Stimulated activated CD8-positive, alpha-beta memory T cell treated with anti-CD3 and anti-CD28 coated beads, Interleukin-7, amount 100 ng/mL, for 48 hours (primary cell): ENCODE measurements at places on chromosomes 11 and 22.

DNA sequence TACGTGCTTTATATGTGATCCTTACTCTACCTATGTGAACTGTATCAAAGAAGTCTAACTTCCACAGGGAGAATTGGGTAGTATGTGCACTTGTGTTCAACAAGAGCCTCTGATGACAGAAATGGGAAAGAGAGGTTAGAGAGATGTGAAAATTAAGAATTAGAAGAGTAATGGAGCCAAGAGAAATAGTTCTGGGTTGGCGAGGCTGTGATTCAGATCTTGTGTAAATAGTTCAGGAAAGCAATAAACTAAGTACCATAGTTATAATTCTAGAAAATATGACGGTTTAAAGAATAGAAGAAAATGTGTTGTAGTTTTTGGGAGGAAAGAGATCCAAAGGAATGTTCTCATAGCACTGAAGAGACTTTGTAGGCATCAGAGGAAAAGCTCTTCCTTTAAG is 112.4 kb downstream of the ARHGAP42 start:
- no peak for DNase-seq

GRCh38 chr11:79273781-79274180 is 167.0 kb downstream of the TENM4 start:
- DNase-seq, result no peak

GRCh38 chr11:102469196-102469821 is 16.7 kb upstream of the TMEM123 start:
- no peak for DNase-seq

DNA sequence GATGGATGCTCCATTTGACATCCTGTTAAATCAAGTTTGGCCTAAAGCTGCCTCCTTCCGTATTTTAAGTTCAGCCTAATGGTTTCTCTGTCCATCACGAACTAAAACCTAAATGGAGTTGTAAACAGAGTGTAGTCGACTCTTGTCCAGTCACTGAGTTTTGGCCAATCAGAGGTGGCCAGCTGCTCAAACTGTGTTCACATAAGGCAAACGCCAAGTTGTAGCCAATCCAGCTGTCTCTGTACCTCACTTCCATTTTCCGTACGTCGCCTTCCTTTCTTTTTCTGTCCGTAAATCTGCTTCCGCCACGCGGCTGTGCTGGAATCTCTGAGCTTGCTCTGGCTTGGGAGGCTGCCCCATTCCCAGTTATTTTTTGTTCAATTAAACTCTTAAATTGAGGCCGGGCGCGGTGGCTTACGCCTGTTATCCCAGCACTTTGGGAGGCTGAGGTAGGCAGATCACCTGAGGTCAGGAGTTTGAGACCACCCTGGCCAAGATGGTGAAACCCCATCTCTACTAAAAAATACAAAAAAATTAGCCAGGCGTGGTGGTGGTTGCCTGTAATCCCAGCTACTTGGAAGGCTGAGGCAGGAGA is 20.7 kb upstream of the CARS1 start:
- DNase-seq, result no peak

- no peak for DNase-seq
These were observed 22.5 kb upstream of the EED start for GRCh38 chr11:86222081-86222480.

- no peak for DNase-seq
These were observed 128.3 kb downstream of the OSBP2 start for GRCh38 chr22:30823015-30823370.

DNA sequence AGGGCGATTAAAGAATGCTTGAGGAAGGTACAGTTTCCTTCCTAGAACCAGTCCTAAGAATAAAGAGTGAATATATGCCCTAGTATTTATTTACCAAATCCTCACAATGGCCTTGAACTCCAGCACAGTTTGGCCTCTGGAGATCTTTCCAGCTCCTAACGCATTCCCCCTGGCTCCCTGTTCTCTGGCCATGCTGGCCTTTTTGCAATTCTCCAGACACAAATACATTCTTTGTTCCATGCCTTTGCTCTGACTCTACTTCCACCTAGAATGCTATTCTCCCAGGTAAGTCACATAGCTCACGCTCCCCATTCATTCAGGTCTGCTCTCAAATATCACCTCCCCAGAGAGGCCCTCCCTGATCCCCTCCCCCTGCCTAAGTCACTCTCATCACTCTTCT is 3.7 kb upstream of the DGKZ start:
- DNase-seq, result no peak

DNA sequence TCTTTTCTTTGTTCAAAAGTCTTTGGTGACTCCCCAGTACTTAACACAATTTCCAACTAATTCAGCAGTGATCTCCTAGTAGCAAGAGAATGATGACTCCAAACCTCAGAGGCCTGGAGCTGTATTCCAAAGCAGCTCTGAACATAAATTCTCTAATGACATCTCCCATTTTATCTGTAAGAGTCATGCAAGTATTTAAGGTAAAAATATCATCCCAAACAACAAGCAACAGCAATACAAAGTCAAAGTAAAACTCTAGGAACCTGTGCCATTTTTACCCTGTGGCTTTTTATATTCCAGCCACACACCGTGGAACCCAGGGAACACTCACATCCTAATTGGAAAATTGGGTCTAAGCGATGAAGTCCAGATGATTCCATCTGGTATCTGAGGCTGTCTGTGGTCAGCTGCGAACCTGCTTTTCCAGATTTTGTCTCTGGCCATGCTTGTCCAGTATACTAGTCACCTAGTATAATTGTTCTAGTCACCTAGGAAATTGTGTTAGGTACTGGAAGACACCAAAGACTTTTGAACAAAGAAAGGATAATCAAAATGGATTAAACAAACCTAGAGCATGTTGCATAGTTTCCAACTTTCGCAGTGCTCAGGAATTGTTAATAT is 92.3 kb upstream of the SLC25A18 start:
- no peak for DNase-seq

DNA sequence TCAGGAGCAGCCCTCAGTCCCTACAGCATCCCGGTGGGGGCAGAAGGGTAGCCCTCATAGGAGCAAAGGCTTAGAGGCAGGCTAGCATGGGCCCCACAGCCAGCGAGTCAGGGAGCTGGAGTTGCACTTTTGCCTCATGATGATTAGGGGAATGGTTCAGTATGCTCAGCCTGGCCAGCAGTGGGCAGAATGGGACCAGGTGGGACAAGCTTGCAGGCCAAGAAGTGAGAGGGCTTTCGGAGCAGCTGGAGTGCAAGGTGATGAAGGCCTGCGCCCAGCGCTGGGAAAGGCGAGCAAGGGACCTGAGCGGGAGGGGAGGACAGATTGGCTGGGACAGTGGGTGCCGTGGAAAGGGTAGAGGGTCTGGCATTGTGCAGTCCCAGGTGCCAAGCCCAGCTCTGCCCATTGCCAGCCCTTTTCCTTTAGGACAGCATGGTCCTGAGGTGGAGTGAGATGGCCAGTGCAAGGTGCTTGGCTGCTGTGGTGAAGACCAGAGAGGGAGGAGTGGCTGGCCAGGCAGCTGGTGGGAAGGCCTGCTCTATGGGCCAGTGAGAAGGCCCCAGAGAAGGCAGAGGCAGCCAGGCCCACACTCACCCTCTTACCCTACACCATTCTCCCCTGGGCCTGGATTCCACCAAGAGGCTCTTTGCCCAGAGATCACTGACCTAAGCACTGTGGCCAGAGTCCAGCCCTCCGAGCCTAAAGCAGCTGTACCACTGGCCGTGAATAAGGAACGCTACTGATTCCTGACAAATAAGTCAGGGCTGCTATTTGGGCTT is 47.9 kb upstream of the SUSD2 start:
- no peak for DNase-seq

DNA sequence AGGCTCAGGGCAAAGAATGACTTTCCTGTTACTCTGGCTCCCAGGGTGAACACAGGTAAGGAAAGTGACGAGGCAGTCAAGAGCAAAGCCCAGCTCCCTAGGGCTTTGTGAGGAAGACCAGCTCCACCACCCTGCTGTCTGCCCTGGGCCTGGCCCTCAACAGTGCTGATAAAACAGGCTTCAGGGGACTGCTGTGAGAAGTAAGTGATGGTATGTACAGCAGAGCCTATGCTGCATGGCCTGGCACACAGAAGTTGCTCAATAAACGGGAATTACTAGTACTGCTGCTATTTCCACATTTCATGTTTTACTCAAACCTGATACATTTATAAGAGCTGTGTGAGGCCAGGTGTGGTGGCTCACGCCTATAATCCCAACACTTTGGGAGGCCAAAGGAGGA is 50.3 kb downstream of the MICAL3 start:
- no peak for DNase-seq

DNA sequence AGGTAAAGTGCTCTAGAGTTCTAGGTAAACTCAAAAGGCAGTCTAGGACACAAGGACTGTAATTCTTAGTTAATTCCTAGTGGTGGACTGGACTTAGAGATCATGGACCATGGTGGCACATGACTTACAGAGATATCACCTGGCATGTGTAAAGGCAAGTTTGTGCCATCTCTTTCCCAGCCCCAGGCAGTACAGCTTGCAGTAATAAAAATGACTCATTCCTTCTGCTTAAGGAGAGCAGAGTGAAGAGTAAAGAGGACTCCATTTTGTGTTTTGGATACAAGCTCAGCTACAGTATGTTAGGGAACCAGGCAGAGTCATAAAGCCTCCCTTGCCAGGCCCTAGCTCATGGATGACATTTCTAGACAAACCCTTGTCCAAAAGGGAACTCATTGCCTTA is 629.9 kb downstream of the JRKL start:
- no peak for DNase-seq

GRCh38 chr11:112355726-112356125 is 95.1 kb upstream of the PLET1 start:
- DNase-seq, result no peak

DNA sequence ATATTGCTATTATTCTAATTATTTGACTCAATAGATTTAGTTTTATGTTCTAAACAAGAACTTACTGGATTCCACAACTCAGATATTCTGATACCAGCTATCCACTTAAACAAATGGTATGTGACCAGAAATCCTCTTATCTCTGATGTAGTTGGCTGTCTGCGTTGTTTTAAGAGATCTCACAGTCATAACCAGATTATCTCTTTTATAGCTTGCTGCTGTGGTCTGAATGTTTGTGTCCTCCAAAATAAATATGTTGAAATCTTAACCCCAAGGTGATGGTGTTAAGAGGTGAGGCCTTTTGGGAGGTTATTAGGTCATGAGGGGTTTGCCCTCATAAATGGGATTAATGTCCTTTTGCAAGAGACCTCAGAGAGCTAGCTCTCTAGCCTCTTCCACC is 12.7 kb downstream of the ANKRD42 start:
- DNase-seq, result no peak

- no peak for DNase-seq
These were observed 75.9 kb downstream of the JAM3 start for GRCh38 chr11:134144744-134145143.

DNA sequence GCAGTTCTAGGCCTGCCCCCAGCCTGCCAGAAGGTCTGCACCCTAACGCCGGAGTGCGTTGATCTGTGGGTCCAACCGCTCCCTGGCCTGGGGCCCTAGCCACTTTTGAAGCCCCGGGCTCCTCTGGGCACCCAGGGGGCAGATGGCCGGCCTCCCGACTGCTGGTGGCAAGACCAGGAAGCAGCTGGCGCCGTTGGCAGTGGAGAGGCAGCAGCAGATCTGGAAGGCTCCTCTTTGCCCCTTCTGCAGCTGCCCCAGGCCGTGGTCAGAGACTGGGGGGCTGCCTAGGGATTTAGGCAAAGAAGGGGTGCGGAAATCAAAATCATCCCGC is 445 bp upstream of the VWCE start:
- no peak for DNase-seq

- no peak for DNase-seq
These were observed 52.2 kb downstream of the BIRC2 start for GRCh38 chr11:102399189-102399588.

DNA sequence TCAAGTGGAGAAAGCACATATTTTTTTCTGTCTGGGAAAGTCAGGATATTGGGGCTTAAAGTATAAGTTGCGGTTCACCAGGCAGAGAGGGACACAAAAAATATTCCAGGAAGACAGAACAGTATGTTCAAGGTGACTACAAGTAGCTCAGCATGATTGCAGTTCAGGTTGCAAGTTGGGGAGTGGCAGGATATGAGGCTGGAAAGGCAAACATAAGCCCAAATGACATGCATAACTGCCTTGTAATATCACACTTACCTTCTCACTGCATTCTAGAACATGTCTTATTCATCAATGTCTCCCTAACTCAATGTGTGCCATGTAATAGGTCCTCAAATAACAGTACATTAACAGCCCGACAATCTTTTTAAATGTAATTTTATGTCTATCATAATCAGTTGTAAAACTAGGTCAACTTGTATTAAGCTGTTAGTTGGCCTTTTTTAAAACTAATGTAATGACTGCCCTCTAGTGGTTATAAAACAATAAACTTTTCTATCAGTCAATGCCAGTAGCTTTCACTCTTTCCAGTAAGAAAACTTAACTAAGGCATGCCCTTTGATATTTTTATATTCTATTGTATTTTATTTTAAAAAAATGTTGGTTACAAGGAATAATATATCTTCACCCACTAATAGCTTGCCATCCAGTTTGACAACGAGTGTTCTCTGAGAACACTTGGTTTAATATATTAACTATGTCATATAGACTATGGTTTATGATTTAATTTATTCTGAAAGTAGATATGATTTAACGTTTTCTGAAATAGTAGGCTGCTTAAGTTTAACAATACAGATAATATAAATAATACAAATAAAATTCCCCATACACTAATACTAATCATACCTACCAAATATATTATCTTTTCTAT is 39.4 kb upstream of the CFAP300 start:
- DNase-seq, result no peak

GRCh38 chr22:50209893-50210292 is 9.1 kb downstream of the SELENOO start:
- DNase-seq, result no peak

DNA sequence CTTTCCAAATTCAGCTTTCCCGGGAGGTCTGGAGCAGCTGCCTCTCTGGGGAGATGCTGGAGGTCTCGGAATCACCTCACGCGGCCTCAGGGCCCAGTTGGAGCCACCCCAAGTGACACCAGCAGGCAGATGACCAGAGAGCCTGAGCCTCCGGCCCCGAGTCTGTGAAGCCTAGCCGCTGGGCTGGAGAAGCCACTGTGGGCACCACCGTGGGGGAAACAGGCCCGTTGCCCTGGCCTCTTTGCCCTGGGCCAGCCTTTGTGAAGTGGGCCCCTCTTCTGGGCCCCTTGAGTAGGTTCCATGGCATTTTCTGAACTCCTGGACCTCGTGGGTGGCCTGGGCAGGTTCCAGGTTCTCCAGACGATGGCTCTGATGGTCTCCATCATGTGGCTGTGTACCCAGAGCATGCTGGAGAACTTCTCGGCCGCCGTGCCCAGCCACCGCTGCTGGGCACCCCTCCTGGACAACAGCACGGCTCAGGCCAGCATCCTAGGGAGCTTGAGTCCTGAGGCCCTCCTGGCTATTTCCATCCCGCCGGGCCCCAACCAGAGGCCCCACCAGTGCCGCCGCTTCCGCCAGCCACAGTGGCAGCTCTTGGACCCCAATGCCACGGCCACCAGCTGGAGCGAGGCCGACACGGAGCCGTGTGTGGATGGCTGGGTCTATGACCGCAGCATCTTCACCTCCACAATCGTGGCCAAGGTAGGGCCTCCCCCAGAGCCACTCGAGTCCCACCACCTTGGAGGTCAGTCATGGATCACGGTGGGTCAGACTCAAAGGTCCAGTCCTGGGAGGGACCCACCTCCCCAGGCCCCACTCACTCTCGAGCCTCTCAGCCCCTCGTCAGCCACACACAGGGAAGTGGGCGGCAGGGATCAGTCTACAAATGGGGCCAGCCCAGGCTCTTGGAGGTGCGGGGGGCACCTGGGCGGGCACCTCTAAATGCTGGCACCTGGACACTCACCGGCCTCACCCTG is 525 bp downstream of the SLC22A12 start:
- no peak for DNase-seq
